ENCODE measurements at places on chromosomes 5 and 9.

- no peaks in the 10 kb centered on the region for H3K36me3 ChIP-seq
- no peak overlapping the region for H3K27ac ChIP-seq
- DNase-seq, result no peak
- peaks cover 7% of the 10 kb centered on the region for H3K4me1 ChIP-seq
Measured at GRCh38 chr5:147504535-147504934, 5.3 kb downstream of the DPYSL3 start.

DNA sequence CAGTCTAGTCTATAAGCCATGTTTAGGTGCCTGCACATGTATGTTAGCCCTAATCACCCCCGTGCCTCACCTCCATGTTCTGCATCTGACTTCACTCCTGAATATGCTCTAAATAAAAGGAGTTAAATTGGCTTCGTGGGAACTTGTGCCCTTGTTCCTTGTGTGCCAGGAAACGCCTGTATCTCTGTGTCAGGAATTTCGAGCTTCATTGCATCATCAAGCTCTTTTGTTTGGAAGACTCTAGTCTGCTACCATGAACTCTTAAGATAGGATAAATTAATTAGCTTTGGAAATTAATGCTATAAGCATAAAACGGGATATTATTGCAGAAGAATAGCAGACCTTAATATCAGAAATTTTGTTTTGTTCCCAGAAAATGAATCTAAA lies 99.2 kb downstream of the ADCY2 start:
- DNase-seq, result no peak
- no peaks in the 10 kb centered on the region for H3K4me1 ChIP-seq
- no peaks in the 10 kb centered on the region for H3K36me3 ChIP-seq
- H3K27me3 ChIP-seq, result no peaks in the 10 kb centered on the region

- peak overlapping the region; percentile 47 for H3K27ac ChIP-seq
- H3K27me3 ChIP-seq, result no peaks in the 10 kb centered on the region
- H3K4me3 ChIP-seq, result no peak overlapping the region
- H3K36me3 ChIP-seq, result no peaks in the 10 kb centered on the region
- peaks cover 10% of the 10 kb centered on the region for H3K4me1 ChIP-seq
Measured at GRCh38 chr5:61167382-61167781, 5.1 kb upstream of the SMIM15 start.

DNA sequence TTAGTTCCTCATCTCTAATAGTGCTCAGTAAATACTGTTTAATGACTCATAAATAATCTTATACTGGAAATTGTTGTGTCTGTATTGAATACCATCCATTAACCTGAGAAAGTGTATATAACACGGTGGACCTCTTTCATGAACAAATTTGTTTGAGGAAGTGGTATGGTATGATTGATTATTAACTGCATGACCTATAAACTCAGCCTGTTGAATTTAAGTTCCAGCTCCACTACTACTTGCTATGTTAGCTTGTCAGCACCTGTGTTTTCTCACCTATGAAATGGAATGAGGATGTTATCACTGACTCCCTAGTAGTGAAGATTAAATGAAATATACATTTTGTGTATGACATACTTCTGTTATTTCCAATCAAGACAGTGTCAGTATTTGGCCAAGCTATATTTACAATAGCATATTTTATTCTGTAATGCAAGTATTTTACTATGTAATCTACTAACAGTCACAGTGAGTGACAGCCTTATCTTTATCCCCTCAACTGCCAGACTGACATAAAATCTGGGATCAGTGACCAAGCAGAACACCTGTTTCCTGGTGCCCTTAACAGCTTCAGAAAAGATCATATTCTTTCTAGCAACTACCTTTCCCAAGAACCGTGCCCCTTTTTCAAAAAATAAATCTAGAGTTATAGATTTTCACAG lies 77.3 kb upstream of the ITGA1 start:
- H3K4me3 ChIP-seq, result no peak overlapping the region
- no peak for DNase-seq
- H3K27me3 ChIP-seq, result no peaks in the 10 kb centered on the region
- H3K27ac ChIP-seq, result no peak overlapping the region

DNA sequence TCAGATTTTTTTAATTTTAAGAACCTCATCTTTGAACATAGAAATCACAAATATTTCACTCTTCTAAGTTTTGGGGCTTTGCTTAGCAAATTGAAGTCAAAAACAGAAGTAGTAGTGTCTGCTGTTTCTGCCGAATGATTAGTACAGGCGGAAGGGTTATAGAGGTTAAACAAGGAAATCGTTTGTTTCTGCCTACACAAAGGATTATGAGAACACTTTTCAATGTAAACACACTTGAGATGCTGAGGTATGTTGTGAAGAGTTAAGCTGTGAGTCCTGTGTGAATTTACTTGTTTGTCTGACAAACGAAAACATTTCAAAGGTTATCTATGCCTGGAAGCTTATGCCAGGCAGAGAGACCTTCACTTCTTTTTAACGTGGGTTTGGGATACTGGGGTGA lies 224.8 kb downstream of the CETN3 start:
- peaks cover 12% of the 10 kb centered on the region for H3K4me1 ChIP-seq
- peaks cover 7% of the 10 kb centered on the region for H3K27me3 ChIP-seq

GRCh38 chr5:95261437-95262175 lies 23.3 kb downstream of the MCTP1 start:
- H3K4me3 ChIP-seq, result no peak overlapping the region
- no peaks in the 10 kb centered on the region for H3K27me3 ChIP-seq

DNA sequence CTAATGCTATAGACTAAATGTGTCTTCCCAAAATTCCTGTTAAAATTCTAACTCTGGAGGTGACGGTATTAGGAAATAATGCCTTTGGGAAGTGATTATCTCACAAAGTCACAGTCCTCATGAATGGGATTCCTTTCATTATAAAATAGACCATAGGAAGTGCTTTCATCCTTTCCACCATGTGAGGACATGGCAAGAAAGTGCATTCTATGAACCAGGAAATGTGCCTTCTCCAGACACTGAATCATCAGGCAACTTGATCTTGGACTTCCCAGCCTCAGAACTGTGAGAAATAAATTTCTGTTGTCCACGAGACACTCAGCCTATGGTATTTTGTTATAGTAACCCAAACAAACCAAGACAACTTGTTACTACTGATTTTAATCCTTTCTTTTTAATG lies 582.4 kb upstream of the C9orf72 start:
- DNase-seq, result no peak
- no peaks in the 10 kb centered on the region for H3K4me1 ChIP-seq
- no peaks in the 10 kb centered on the region for H3K36me3 ChIP-seq
- H3K27me3 ChIP-seq, result no peaks in the 10 kb centered on the region
- H3K27ac ChIP-seq, result no peak overlapping the region
- no peak overlapping the region for H3K4me3 ChIP-seq

DNA sequence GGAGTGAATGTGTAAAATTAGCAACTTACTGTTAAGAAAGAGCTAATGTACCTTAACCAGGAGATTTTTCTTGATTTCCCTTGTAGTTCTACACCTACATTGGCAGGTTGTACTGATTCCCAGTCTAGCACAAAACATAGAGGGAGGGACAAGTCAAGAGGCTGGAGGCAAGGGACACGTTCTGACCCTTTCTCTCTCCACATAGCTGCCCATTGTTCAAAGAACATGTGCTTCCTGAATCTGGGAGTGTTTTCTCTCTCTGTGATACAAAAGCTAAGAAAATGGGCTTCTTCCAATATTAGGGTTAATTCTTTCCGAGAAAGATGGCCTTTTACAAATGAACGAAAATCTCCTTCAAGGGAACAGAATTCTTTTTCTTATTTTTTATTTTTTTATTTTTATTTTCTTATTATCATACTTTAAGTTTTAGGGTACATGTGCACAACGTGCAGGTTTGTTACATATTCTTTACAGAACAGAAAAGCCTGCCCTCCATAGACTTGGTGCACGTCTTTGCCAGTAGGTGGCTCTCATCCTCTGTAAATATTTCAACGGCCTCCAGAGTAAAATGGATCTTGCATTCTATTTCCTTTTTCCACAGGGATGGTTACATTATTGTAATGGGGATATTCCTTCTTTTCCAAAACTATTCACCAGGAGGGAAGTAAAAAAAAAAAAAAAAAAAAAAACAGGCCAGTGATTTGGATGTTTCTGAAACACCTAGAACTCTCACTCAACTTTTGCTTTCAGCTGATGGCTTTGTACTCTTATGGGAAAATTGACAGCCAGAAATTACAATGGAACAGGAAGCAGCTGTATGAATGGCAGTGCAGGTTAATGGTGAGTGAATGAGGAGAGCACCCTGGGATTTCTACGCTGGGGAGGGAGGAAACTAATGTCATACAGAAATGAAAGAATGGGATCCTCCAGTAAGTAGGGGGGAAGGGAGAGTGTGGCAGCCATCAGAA lies 13.1 kb upstream of the IFNA5 start:
- H3K27me3 ChIP-seq, result peaks cover 13% of the 10 kb centered on the region
- no peak overlapping the region for H3K27ac ChIP-seq
- H3K4me1 ChIP-seq, result peaks cover 1% of the 10 kb centered on the region
- DNase-seq, result no peak

GRCh38 chr5:139747583-139748504 lies 47.8 kb upstream of the PSD2 start:
- H3K4me1 ChIP-seq, result peaks cover 71% of the 10 kb centered on the region
- peak overlapping the region; percentile 95 for H3K27ac ChIP-seq
- peak; percentile 73 for DNase-seq
- no peaks in the 10 kb centered on the region for H3K36me3 ChIP-seq
- H3K27me3 ChIP-seq, result peaks cover 3% of the 10 kb centered on the region
- peak overlapping the region; percentile 83 for H3K4me3 ChIP-seq

- no peak for DNase-seq
- no peaks in the 10 kb centered on the region for H3K27me3 ChIP-seq
- H3K4me3 ChIP-seq, result no peak overlapping the region
Measured at GRCh38 chr5:96861076-96861475, 15.2 kb upstream of the ERAP2 start.

GRCh38 chr5:50666261-50667022 lies at the start of gene PARP8:
Gene PARP8, plus strand, starts transcription at chr5:50666637. Its CDS starts 459 bp downstream, at chr5:50667096.
- H3K27me3 ChIP-seq, result no peaks in the 10 kb centered on the region
- peaks cover 8% of the 10 kb centered on the region for H3K36me3 ChIP-seq
- DNase-seq, result peak; percentile 40
- peaks cover 19% of the 10 kb centered on the region for H3K4me1 ChIP-seq

GRCh38 chr5:458547-459353 lies 15.8 kb downstream of the EXOC3 start:
- DNase-seq, result peak; percentile 90
- peaks cover 92% of the 10 kb centered on the region for H3K36me3 ChIP-seq
- peak overlapping the region; percentile 75 for H3K4me3 ChIP-seq
- H3K4me1 ChIP-seq, result peaks cover 83% of the 10 kb centered on the region
